Activated T-cell treated with anti-CD3 and anti-CD28 coated beads, Interleukin-2, amount 50 U/mL, for 4 hours (primary cell): ENCODE measurements at places on chromosomes 5 and 9. TPM values are rescaled to one million over a fixed set of nuclear protein-coding genes. Genes with fewer than 3 reads are reported as not detected.

The HAVCR2 gene
- total RNA-seq: 8.9 TPM

The QRFP gene
- not detected for total RNA-seq

- DNase-seq: no peak
Measured at GRCh38 chr5:149756354-149756753, 26.2 kb downstream of the PPARGC1B start.

The DAPK1 gene
- total RNA-seq: 2.7 TPM
